ENCODE measurements at places on chromosomes 12 and 14.
A peak's percentile ranks its signal among the peaks of the same experiment; 100 is the strongest.

GRCh38 chr12:107477947-107478610 lies 207.5 kb upstream of the PWP1 start:
- DNase-seq, result no peak

GRCh38 chr12:4653257-4653656 lies 4.3 kb downstream of the NDUFA9 start:
- DNase-seq, result no peak

DNA sequence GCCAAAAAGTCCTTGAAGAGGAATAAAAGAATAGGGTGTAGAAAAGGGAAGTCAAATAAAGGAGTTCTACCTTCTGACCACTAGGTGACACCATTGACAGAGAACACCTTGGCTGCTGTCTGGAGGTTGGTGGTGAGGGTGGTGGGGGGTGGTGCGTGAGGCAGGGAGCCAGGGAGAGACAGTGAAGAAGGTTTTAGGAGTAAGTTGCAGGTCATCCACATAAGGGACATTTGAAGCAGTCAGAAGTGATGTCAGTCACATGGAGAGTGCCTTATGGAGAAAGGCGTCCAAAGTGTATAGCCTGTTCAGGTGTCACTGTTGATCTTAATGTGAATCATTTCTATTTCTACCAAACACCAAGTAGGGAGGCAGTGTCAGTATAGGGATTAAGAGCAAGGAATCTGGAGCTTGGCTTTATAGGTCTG lies 279.3 kb upstream of the DDHD1 start:
- no peak for DNase-seq

GRCh38 chr14:52044791-52045522 lies 23.9 kb downstream of the NID2 start:
- no peak for DNase-seq

- DNase-seq, result no peak
These were observed 1358.8 kb upstream of the TMEM132C start for GRCh38 chr12:126907900-126908764.

DNA sequence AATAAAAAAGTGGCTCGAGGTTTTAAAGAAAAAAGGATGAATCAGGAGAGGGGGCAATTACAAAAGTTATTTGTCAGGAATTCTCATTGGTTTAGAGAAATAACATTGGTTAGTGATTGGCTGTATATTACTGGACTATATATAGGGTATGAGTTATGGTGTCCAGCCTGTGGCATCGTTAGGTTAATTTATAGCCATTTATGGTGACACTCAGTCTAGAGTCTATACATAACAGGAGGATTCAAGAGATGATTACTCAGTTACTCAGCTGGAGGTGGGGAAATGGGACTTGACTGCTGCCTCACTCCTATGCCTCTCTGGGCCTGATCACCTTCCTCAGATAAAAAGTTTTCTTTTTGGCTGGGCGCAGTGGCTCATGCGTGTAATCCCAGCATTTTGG lies 25.6 kb upstream of the NFYB start:
- no peak for DNase-seq

DNA sequence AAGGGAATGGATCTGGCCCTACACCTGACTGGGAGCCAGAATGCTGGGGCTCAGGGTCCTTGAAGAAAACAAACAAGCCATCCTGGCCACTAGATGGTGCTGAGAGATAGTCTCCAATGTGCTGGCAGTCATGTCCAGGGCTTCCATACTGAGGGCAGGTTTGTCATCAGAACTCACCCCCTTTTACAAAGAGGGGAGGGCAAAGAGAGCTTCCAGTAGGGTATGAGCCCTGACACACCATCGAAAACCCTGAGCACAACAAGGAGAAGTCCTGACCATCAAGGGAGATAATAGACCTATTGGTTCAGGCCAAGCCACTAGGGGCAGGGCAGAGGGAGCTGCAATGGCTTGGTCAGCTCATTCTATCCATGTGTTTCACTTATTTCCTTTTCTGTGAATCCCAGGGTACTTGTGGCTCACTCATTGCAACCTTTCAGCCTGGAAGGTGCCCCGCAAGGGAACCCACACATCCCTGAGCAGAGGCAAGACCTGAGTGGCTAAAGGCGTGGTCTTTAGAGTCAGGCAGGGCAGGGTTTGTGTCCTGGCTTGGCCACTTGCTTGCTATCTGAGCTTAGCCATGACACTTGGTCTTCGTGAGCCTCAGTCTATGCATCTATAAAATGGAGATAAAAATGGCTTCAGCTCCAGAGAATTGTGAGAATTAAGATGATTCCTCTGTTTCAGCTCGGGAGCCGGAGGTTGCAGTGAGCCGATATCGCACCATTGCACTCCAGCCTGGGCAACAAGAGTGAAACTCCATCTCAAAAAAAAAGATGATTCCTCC lies 6.2 kb upstream of the PLEKHH1 start:
- no peak for DNase-seq

DNA sequence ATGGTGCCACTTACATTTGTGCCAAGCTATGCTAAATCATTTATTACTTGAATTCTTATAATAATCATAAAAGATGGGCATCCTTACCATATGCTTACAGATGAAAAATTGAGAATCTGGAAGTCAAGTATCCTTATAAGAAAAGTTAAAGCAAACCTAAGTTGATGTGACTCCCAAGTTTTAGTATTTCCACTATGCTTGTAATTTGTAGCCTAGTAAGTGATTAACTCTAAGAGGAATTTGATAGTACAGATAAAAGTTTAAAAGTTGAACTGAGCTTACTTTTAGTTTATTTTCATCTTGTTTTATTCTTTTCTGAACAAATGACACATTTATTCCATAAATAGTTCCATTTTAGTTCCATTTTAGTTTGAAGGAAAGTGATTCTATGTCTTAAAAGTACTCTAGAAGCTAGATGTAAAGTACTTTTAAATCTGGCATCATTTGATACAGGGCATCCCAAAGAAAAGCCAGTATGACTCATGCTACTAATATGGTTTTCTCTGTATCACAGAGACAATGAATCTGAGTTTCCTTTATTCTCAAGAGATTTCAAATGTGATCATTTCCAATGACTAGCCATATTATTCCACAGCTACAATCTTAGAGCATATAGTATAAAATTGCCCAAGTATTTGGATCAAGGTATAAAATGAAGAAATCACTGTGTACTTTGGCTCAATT lies 596.0 kb downstream of the SLC16A7 start:
- no peak for DNase-seq

DNA sequence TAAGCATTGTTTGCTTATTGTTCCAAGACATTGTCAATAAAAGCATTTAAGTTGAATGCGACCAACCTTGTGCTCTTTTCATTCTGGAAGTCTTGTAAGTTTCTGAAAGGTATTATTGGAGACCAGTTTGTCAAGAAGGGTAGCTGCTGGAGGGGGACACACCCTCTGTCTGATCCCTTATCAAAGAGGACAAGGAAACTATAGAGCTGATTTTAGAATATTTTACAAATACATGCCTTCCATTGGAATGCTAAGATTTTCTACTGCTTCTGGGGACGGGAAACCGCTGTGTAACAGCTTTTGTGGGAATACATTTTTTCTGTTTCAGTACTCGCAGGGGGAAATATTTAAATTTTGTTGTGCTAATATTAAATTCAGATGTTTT lies 3.5 kb downstream of the FOS start:
- DNase-seq, result no peak

GRCh38 chr14:91935586-91935985 lies 11.9 kb downstream of the FBLN5 start:
- DNase-seq, result no peak

GRCh38 chr14:64040044-64040443 lies 187.2 kb downstream of the SYNE2 start:
- no peak for DNase-seq

DNA sequence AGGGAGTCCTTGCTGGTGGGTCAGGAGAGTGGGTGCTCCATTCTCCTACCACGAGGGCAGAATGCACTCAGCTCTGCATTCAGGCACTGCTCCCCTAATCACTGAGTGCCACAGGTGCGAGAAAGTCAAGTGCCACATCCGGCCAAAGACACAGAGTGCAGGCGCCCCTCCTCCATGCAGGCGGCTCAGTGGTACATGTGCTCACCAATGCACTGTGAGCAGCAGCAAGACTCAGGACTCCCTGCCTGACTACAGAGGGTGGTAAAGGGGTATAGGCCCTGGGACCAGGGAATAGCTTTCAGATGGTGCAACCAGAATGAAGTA lies 32.9 kb downstream of the ZFYVE21 start:
- DNase-seq, result no peak

GRCh38 chr12:73947326-73948026 lies 590.2 kb upstream of the ATXN7L3B start:
- DNase-seq, result no peak

- DNase-seq, result peak; percentile 68
These were observed 166.1 kb upstream of the CCND2 start for GRCh38 chr12:4107436-4107878.

- no peak for DNase-seq
These were observed 12.9 kb downstream of the LRIG3 start for GRCh38 chr12:58907391-58907790.

- DNase-seq, result no peak
These were observed 83.6 kb upstream of the USP44 start for GRCh38 chr12:95634622-95635621.

DNA sequence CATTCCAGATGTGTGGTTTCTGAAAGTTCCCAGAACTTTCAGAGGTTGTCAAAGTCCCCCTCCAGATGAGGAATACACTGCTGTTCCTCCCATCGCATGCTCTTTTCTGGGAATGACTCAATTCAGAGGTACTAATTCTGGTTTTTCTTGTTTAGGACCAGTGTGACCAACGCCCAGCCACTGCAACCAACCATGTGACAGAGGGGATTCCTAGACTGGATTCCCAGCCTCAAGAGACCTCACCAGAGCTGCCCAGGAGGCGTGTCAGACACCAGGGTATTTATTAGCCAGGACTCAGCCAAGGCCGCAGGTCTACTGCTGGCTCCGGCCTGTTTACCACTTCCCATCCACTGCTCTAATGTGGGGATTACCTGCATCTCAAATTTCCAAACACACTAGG lies 24.2 kb downstream of the TRAFD1 start:
- no peak for DNase-seq

DNA sequence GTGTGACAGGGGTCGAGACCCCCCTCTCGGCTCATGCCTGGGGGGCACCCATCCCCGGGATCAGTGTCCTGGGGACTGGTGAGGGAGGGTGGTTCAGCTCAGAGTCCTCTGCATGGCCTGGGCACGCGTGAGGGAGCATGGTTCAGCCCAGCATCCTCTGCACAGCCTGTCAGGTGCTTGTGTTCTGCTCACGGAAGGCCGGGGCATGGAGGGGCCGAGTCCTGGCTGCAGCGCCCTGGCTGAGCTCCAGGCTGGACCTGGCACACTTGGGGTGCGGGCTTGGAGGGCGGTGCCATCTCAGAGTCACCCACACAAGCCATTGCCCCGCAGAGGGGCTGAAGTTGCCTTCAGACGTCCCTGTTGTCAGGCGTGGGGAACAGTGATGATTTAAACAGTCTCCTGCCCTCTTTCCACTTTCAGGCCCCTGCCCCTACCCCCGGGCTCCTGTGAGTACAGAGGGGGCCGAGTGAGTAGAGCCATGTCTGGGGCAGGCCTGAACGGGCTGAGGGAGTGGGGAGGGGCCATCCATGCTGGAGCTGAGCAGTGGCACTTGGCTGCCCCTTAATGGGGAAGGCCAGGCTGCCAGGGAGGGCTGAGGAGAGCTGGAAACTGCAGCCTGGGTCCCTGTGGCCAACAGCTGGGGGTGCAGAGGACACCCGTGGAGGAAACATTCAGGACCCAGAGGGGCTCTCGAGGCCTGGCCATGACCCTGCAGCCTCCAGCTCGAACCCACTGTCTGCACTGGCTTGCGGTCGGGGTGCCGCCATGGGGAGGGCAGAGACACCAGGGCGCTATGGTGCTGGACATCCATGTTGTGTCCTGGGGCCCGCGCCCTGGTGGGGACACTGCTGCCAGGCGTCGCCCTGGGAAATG lies 22.5 kb downstream of the FBRSL1 start:
- DNase-seq, result no peak

- no peak for DNase-seq
These were observed 18.4 kb downstream of the SLC2A3 start for GRCh38 chr12:7917392-7918267.

- DNase-seq, result no peak
These were observed 2.8 kb downstream of the KLRC4 start for GRCh38 chr12:10406725-10407124.

GRCh38 chr12:89251342-89252271 lies 100.7 kb downstream of the DUSP6 start:
- no peak for DNase-seq

DNA sequence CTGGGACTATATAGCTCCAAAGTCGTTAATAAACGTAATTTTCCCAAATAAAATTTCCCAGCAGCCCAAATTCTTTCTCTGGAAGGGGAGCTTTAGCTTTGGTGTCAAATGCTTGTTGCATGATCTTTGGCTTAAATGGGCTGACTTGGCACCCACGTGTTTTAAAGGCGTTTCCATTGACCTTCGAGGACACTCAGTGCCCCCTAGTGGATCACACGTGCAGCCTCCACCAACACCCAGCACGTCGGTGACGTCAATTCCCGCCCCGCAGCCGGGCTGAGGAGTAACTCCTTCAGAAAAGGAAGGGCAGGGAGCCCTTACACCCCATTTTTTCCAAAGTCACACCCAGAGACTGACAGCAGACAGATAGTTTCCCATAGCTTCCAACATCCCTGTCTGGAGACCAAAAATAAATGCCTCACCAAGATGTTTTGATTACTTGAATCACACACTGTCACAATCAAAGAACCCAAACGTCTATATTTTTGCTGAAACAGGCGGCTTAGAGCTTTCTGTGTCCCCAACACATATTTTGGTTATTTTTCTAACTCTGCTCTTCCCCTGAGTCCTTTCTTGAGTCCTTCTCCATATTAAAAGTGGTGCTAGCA lies 707.9 kb downstream of the AACS start:
- DNase-seq, result no peak

DNA sequence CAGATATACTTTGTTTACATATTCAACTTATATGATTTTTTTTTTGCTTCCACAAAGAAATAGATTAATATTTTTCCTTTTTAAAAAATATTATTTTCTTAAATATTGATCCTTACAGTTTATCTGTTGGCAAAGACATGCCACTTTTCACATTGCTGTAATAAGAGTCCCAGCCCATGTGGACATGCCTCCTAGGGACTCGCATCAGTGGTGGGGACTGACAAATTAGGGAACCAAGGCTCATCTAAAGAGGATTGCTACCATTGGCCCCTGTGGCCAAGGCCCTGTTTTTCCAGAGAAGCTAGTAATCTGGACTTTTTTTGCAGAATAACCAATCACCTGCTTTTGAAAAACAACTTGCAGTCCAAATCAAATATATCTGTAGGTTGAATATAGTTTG lies 27.8 kb upstream of the BMAL2 start:
- no peak for DNase-seq
